NCI-H1048 (cell line): ENCODE measurements at places on chromosomes 6 and 20.

- DNase-seq = no peak
These were observed 11.2 kb downstream of the PREP start for GRCh38 chr6:105391705-105392104.

DNA sequence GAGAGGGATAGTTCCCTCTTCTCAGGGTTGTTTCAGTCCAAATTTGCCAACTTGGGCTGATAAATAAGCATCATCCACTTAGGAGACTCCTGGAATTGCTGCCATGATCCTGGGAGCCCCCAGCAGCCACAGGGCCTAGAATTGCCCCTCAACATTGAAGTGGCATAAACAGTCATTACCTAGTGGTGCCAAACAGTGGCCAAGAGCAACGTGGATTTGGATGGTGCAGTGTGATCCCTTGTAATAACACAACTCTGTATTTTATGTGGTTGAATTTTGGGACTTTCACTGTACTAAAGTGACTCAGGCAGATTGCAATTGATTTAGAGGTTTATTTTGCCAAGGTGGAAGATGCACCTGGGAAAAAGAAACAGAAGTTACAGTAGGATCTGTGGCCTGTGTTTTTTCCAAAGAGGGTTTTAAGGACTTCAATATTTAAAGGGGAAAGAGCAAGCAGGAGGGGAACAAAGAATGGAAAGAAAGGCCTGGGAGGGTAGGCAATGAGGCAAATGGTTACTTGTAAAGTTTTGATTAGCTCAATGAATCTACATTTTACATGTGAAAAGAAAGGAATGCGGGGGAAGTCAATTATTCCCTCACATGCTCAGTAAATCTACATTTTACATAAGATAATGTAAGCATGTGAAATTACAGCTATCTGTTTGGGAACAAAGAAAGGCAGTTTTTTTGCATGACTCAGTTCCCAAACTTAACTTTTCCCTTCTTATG, 168.0 kb upstream of the NOX3 start:
- no peak for DNase-seq

- no peak for DNase-seq
These were observed 8.5 kb downstream of the RBM24 start for GRCh38 chr6:17289630-17290061.

GRCh38 chr6:88512951-88513350, 346.8 kb upstream of the CNR1 start:
- DNase-seq = no peak

DNA sequence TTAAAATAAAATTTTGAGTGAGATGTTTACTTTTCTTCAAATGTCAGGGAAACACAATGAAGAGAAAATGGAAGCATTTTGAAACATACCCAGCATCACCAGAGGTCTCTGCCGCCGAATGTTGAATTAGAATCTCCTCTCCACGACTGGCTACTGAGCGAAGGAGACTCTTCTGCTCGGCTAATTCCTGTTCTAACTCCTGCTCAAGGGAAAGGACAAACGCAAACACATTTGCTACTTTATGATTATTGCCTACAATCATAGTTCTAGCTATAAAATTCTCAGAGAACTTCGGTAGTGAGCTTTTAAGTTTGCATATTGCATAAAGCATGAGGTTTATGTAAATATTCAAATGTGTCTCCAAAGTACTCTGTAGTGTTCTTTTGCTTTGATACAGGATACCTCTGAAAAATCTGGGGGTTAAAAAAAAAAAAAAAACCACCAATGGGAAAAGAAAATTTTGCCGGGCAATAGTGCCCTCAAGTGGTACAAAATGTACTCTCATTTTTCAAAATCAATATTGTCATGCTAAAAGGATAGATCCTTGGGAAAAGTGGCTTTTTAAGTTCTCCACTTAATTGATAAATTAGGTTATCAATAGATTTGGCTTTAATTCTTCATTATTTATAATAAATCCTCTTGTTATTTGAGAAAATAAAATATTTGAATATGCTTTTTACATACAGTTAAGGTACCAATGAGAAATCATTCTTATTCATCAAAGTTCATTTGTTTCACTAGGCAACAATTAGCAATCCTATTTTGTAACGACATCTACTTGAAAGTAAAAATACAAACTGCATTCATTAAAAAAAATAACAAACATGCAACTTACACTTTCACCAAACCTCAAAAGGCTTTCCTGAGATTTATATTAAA, 369.0 kb downstream of the SYNE1 start:
- peak; percentile 31 for DNase-seq

DNA sequence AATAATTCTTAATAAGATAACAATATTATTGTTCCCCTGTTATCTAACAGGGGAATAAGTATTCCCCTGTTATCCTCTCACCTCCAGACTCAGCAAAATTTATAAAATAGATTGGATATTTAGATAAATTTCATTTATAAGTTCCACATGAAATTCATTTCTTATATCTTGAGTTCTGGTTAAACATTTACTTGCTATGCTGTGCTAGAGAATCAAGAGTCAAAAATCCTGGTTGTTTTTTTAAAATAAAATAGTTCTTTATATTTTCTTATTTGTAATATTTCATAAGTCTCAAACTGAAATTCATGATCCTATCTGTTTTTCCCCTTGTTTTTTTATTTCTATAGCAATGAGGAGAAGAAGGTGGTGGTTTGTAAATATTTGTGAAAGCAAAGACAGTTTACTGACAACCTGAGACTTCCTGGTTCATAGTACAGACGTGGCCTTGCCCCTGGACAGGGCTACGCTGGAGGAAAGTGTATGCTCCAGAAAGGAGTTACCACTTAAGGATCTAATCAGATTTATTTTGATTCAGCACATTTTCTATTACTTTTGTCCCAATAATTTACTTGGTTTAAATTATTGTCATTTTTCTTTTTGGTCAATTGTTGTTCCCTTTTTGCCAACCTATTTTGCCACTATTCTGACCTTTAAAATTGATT, 37.8 kb upstream of the MARCKS start:
- no peak for DNase-seq

- no peak for DNase-seq
These were observed 12.2 kb upstream of the C6orf118 start for GRCh38 chr6:165321555-165322145.

DNA sequence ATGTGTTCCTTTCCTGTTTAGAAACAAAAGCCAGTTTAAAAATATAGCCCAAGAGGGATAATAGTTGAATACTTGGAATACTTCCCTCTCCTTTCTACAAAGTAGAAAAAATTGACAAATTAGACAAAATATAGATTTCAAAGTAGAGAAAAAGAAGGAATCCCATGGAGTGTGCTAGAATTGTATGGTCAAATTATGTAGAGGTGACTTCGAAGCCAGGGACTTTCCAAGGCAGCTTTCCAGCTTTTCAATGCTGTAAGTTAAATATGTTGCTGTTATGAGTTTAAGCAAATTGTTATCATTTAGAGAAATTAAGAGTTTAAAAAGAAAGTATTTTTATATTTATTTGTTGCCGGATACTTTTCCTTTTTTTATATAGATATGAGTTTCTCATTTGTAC, 415.5 kb upstream of the OPRM1 start:
- DNase-seq = no peak

GRCh38 chr6:158366363-158366762, 54.1 kb downstream of the TULP4 start:
- DNase-seq = no peak

GRCh38 chr6:142444881-142445301, 143.1 kb downstream of the ADGRG6 start:
- no peak for DNase-seq

GRCh38 chr20:63518946-63519667, 1.5 kb upstream of the PPDPF start:
- DNase-seq = no peak

DNA sequence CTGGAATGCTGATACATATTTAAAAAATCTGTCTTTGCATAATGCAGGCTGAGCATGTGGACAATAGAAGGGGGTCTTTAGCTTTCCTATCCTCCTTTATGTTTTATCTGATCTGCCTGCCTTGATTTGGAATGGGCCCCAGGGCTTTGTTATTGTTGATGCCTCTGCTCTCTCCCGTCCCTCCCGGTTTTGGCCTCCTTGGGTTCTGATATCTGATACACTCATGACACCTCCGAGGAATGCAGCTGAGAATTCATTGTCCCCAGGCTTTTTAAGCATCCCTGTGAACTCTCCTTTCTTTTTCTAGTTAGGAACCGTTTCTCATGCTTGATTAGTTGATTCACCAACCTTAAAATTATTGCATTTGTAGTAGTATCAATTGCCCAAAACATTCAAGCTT, 185.5 kb upstream of the RALGAPA2 start:
- DNase-seq = no peak

- no peak for DNase-seq
These were observed 205.6 kb downstream of the DTNBP1 start for GRCh38 chr6:15457121-15457650.

- DNase-seq = no peak
These were observed 386.3 kb upstream of the MAP3K7 start for GRCh38 chr6:90973188-90973587.

DNA sequence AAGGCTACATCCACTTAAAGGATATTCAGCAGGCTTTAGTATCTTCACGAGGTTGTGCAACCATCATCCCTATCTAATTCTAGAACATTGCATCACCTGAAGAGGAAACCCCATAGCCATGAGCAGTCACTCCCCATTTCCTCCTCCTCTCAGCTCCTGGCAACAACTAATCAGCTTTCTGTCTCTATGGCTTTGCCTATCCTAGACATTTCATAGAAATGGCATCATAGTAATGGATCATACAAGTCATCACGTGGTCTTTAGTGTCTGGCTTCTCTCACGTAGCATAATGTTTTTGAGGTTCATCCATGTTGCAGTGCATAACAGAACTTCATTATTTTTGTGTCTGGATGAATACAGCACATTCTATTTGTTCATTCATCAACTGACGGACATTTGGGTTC, 20.5 kb downstream of the SNAI1 start:
- DNase-seq = no peak

DNA sequence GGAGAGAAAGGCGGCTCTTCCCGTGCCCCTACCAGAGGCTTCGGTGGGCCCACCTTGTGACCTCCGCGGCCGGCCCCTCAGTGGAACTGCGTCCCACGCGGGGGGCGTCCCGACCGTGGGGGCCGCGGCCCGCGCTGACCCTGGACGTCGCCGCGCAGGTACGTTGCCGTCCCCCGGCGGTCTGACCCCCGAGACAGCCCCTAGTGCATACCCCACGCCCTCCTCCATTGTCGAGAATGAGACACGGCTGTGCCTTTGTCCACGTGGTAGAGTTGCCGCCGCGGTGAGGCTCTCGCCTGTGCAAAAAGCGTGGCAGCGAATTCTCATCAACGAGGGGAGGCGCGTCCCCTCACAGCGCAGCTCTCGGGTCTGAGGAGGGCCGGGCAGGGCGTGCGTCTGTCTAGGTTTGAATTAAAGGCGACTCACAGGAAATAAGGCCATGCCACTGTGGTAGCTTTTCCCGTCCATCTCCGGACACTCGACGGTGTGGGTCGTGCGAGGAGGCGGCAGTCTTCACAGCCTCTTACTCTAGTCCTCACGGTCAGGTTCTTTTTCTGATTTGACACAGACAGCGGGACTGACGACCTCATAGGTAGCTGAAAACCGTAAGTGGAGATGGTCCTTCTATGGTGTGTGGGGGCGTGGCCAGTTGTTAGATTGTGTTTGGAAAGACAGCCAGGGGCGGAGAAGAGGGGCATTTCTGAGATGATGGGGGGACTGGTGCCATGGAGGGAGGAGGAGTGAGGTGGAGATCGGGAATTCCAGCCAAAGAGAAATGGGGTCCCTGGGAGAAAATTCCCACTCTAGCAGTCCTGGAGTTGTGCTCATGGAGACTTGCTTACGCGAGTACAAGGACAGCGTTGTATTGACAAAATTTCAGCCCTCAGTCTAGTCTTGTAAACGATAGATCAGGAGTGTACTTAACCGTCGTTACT, 580 bp downstream of the NXT1 start:
- DNase-seq = no peak

GRCh38 chr6:46137387-46137786, 7.6 kb downstream of the ENPP4 start:
- no peak for DNase-seq

- no peak for DNase-seq
These were observed 22.5 kb upstream of the RIPK1 start for GRCh38 chr6:3045777-3046176.

DNA sequence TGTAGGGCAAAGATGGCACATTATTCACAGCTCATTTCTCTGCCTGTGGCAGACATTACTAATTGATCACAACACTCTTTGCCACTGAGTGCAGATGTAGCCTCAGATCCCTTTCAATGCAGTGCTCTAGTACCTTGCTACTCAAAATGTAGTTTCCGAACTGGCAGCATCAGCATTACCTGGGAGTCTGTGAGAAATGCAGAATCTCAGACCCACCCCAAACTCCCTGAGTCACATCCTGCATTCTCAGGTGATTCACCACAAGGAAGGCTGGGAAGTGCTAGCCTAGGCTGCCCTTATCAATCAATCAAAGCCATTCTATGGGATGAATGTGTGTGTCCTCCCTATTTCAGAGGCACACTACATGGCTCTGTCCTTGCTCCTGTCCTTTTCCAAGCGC, 58.5 kb downstream of the PCNA start:
- no peak for DNase-seq

- DNase-seq = no peak
These were observed 121.7 kb upstream of the VGLL2 start for GRCh38 chr6:117143647-117144046.

- no peak for DNase-seq
These were observed 42.3 kb upstream of the COL21A1 start for GRCh38 chr6:56289721-56290120.

- no peak for DNase-seq
These were observed 27.3 kb downstream of the PRDM1 start for GRCh38 chr6:106113256-106113959.

GRCh38 chr6:150491811-150492172, 107.9 kb upstream of the PLEKHG1 start:
- no peak for DNase-seq

- DNase-seq = no peak
These were observed 21.4 kb downstream of the SUN5 start for GRCh38 chr20:32982617-32983458.

DNA sequence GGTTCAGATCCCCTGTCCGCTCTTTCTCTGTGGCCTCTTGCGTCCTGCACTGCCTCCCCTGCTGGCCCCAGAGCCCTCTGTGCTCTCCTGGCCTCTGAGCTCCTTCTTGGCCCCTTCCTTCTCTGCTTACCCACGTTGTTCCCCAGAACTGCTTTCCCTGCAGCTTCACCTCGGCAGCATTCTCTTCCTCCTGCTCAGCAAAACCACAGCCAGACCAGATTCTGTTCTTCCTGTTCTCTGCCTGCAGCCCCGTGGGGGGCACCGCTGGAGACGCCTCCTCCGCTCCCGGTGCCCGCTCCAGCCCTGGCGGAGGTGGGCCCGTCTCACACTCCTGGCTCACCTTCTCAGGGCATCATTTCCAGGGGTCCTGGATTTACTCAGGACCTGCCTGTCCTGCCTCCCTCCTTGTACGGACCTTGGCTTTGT, 59.7 kb downstream of the TCP11 start:
- DNase-seq = no peak

DNA sequence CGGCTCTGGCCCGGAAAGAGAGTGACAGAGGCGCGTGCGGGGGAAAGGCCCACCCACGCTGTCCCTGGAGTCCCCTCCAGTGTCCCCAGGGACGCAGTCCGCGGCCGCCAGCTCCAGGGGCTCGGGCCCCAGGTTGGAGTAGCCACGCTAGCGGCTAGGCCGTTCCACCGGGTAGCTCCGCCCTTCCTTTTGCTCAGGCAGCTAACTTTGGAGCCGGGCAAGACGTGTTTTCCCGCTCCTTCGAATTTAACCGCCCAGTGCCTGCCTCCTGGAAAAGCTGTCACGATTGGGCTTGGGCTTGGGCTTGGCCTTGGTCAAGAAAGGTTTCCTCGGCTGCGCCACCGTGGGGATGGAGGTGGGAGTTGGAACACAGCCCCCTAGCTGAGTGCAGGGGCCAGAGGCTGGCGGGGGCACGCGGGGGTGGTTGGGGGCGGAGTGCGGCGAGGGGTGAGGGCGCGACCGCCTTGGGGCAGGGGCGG, 4.7 kb downstream of the LINC00237 start:
- no peak for DNase-seq

GRCh38 chr6:88359530-88360202, 193.5 kb upstream of the CNR1 start:
- DNase-seq = no peak
